ENCODE measurements at places on chromosomes 3 and 15.

- DNase-seq, result no peak
Measured at GRCh38 chr3:2468816-2469215, 370.1 kb downstream of the CNTN4 start.

GRCh38 chr3:190558316-190558715, 44.4 kb downstream of the IL1RAP start:
- DNase-seq, result no peak

- DNase-seq, result no peak
Measured at GRCh38 chr3:71559578-71560162, 23.9 kb downstream of the FOXP1 start.

GRCh38 chr3:187265461-187265955, 26.0 kb downstream of the MASP1 start:
- no peak for DNase-seq

DNA sequence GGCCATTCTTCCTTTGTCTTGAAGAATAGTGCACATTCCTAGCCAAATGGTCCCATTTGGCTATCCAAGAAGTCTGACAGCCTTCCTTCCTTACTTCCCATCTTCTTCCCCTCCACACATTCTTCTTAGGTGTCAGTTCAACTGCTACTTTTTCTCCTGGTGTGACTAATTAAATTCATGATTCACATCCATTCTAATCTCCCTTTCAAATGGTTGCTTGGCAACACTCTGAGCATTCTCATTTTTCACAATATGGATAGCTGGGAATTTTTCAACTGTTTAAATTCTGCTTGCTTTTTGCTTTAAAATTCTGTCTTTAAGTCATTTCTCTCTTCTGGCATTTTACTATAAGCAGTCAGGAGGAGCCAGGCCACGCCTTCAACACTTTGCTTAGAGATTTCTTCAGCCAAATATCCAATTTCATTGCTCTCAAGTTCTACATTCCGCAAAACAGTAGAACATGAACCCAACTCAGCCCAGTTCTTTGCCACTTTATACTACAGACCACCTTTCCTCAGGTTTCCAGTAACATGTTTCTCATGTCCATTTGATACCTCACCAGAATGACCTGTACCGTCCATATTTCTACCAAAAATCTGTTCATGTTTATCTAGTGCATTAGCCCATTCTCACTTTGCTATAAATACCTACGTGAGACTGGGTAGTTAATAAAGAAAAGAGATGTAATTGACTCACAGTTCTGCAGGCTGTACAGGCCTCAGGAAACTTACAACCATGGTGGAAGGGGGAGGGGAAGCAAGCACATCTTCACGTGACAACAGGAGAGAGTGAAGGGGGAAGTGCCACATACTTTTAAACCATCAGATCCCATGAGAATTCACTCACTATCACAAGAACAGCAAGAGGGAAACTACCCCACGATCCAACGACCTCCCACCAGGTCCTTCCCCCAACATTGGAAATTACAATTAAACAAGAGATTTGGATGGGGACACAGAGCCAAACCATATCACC, 31.9 kb upstream of the MCF2L2 start:
- DNase-seq, result no peak

GRCh38 chr3:56421205-56421604, 47.1 kb downstream of the ERC2 start:
- DNase-seq, result no peak

DNA sequence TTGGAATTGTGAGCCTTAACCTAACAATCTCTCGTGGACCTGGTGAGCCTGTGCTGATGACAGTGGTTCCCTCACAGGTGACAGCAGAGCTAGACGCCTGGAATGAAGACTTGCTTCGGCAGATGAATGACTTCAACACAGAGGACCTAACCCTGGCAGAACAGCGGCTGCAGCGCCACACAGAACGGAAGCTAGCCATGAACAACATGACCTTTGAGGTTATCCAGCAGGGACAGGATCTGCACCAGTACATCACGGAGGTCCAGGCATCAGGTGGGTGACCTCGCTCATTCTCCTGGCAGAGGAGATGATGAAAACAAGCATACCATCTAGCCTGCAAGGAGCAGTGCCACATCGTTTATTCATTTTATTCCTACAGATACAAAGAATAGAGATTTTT, 316.9 kb upstream of the UMPS start:
- DNase-seq, result no peak

- no peak for DNase-seq
Measured at GRCh38 chr3:3992312-3992874, 193.2 kb downstream of the LRRN1 start.

GRCh38 chr15:67188551-67189218, 65.8 kb downstream of the AAGAB start:
- DNase-seq, result peak; percentile 62

GRCh38 chr3:23479615-23480328, 276.6 kb downstream of the UBE2E2 start:
- no peak for DNase-seq

GRCh38 chr3:163328680-163329079, 1749.6 kb downstream of the SI start:
- no peak for DNase-seq

- peak; percentile 52 for DNase-seq
Measured at GRCh38 chr15:67167091-67167490, 87.4 kb downstream of the AAGAB start.

DNA sequence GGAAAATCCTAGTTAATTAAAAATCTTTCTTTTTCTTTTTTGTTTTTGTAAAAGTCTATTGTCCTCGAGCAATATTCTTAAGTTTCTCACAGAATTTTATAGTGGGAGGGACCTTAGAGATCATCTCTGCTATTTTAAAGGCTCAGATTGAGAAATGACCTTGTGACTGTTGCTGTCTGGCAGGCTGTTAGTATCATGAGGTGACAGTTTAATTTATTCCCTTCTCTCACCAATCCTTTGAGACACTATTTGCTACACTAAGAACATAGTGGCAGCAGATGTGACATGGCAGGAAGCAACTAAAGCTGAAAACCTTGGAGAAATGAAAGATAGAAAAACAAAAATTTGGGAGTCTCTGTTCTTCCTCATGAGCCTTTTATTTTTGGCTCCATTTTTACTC, 24.9 kb downstream of the APPL1 start:
- peak; percentile 51 for DNase-seq

- no peak for DNase-seq
Measured at GRCh38 chr15:65816441-65816840, 24.3 kb upstream of the DENND4A start.

GRCh38 chr15:51067510-51067909, 27.2 kb downstream of the TNFAIP8L3 start:
- no peak for DNase-seq

GRCh38 chr15:28281876-28282275, 40.1 kb downstream of the HERC2 start:
- DNase-seq, result no peak

- no peak for DNase-seq
Measured at GRCh38 chr3:33543601-33544000, 103.4 kb upstream of the UBP1 start.

DNA sequence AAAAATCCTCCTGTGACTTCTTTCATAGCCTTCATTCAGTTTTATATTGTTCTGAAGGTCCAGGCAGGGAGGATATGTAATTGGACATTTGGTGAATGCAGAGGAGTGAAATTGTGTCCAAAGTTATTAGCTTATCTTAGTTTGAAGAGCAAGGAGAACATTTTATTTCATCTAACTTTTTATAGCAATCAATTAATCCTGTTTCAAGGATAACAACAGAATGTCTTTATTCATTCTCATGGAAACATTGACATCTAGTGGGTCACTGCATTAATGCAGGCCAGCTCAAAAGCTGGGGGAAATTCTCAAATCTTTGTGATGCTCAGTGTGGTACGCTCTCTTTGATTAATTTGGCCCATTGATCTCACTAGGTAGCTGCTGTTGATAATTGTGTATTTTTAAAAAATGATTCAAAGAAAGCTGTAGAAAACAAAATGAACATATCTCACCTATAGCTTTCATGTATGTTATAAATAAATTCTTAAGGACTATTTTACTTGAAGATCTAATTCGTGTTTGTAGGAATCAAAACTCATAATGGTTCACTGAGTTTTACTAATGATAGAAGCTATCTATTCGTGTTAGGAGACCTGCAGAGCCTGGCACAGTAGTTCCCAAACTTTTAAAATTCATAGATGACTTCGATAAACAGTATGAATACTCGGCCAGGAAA, 150.8 kb upstream of the KCNMB2 start:
- DNase-seq, result no peak

DNA sequence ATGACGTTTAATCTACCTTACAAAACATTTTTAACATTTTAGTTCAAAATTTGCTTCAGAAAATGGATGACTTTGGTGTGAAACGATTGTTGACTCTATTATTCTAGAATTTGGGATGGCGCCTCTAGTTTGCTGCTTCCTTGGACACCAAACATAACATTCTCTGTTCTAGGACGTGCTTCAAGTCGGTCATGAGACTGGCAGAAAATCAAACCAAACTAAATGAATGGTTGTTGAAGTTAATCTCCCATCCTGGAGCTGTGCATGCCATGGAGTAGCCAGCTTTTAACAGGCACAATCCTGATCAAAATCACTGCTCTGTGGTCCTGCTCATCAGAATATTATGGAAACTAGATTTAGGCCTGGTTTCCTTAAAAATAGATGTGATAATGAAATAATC, 9.6 kb upstream of the LRRFIP2 start:
- DNase-seq, result no peak

DNA sequence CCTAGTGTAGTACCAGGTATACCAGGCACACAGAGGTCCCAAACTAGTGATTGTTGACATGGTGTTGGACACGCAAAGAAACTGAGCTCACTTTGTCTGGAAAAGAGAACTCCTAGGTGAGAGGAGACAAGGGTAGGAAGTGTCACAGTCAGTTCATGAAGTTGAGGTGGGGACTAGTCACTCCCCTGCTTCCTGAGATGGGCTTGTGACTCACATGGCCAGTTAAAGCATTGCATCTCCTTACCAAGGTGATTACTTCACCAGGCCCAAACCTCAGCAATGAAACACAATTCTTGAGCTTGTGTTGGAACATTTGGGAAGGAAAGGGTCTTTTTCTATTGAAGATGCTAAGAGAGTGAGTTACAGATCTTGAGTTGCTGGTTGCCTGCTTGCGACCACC, 49.2 kb upstream of the RAD18 start:
- DNase-seq, result no peak

- DNase-seq, result no peak
Measured at GRCh38 chr3:140686128-140686527, 8.3 kb downstream of the TRIM42 start.

DNA sequence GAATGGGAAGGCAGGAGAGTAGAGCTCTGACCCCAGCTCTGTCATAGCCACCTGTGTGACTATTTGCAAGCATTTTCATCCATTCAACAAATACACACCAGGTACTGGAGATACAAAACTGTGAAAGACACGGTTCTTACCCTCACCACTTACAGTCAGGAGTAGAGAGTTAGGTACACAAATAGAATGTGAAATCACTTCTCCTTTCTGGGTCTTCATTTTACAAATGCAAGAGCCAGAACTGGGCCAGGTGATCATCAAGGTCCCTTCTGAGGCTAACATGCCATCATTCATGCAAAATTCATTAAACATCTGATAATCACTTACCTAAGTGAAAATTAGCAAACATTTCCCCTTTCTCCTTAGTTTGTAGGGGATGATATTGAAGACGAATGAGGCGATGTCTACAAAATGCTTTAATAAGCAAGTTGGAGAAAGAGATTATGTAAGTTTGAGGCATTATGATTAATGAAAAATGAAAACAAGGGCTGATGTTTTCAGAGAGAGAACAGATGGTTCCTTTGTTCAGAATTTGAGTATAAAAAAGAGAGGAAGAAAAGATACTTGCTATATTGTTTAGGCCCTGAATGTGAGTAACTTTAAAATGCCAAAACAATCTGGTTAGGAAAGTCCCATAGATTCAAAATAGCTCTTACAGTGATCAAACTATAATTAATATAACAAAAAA, 88.6 kb downstream of the LPP start:
- no peak for DNase-seq

- DNase-seq, result no peak
Measured at GRCh38 chr3:137709011-137709601, 55.0 kb upstream of the SOX14 start.

- no peak for DNase-seq
Measured at GRCh38 chr15:23753248-23753647, 66.1 kb upstream of the NDN start.

DNA sequence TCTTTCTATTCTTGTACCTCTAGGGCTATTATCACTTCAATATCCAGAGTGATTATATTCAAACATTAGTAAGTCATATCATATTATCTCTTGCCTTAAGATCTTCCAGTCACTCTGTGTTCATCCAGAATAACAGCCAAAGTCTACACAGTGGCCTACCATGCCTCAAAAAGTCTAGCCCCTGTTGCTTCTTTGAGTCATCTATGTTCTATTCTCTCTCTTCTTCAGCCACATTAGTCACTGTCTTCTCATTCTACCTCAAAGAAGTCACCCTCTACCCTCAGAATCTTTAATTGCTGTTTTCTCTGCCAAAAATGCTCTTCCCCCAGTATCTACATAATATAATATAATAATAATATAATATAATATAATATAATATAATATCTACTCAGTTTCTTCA, 356.0 kb downstream of the NLGN1 start:
- DNase-seq, result no peak

GRCh38 chr3:174822320-174822719, 36.8 kb upstream of the NAALADL2 start:
- no peak for DNase-seq

- no peak for DNase-seq
Measured at GRCh38 chr3:187838016-187838540, 92.8 kb upstream of the BCL6 start.

- no peak for DNase-seq
Measured at GRCh38 chr15:65644282-65644681, 22.5 kb downstream of the SLC24A1 start.

- no peak for DNase-seq
Measured at GRCh38 chr3:124263168-124263567, 271.2 kb upstream of the ROPN1 start.

DNA sequence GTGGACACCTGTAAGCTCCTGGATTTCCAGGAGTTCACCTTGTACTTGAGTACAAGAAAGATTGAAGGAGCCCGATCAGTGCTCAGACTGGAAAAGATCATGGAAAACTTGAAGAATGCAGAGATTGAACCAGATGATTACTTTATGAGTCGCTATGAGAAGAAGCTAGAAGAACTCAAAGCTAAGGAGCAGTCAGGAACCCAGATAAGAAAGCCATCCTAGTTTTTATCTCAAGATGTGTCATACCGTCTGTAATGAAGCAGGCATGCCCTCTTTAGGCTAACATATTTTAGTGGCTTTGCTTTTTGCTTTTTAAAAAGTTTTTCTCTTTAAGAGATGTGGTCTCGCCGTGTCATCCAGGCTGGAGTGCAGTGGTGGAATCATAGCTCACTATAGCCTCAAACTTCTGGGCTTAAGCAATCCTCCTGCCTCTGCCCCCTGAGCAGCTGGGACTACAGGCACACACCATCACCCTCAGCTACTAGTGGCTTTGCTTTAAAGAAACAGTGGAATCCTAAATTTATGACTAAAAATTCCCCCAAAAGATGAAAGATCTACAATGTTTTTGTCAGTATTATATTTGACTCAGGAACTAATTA, 28.1 kb downstream of the EXOG start:
- DNase-seq, result no peak

DNA sequence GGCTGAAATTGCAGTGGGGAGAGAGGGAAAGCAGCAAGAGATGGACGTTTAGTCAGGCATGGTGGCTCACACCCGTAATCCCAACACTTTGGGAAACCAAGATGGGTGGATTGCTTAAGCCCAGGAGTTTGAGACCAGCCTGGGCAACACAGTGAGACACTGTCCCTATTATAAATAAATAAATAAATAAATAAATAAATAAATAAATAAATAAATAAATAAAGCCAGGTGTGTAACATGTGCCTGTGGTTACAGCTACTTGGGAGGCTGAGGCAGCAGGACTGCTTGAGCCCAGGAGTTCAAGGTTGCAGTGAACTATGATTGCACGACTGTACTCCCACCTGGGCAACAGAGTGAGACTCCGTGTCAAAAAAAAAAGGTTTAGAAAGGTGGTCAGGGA, 54.0 kb upstream of the ARPP19 start:
- no peak for DNase-seq
